ENCODE measurements at places on chromosomes 2 and 18.

DNA sequence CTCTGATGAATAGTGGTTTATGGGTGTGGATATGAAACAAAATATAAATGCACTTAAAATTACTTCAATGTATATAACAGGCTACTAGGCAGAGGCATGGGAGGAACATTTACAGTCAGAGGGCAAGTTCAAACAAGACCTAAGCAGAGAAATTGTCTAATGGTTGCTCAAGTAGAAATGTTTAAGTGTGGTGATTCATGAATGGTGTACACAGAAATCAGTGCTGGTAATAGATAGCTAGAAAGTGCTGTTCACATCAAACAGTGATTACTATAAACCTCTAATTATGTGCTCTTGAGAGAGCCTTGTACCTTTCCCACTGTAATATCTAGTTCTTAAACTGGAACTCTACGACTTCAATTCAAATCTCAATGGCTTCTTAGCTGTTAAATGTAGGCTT, 485.1 kb downstream of the NRXN1 start:
- no peak for DNase-seq

DNA sequence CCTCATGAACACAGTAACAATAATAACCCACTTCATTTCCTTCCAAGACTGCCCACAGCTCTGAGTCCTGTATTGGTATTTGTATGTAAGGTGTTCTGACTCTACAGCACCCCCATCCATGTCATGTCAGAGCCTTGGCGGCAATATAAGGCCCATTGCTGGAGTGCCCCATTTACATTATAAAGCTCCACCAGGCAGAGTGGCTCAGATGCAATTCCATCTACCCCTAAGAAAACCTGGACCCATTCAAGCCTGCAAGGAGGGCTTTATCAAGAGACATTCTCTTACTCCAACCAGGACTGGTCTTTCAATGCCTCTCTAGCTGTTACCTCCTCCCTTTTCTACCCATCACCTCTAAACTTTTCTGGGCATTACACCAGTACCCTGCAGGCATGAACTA, 101.6 kb downstream of the ANTXR1 start:
- no peak for DNase-seq

GRCh38 chr2:135169900-135170753, 118.0 kb downstream of the RAB3GAP1 start:
- DNase-seq = no peak

- peak; percentile 73 for DNase-seq
These were observed 52.1 kb upstream of the ANKRD62 start for GRCh38 chr18:12041561-12041960.

GRCh38 chr18:275486-275885, 7.6 kb upstream of the THOC1 start:
- DNase-seq = no peak

DNA sequence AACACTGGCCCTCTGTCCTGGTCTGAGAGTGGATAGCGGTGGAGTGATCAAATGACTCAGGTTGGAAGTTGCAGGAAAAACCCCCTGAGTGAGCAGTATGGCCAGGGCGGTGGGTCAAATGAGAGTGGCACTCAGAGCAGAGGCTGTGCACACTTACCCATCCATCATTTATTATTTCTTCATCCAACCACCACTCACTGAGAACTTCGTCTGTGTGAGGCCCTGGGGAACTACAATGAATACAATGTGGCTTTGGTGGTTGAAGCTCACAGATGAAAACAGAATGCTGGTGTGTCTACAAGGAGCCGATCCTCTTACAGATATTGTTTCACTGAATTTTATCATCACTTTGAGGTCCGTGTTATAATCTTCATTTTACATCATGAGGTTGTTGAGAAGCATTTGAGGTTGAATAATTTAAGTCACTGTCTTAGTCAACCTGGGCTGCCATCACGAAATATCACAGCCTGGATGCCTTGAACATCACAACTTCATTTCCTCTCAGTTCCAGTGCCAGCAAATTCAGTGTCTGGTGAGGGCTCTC, 73.4 kb upstream of the ID2 start:
- DNase-seq = peak; percentile 47

DNA sequence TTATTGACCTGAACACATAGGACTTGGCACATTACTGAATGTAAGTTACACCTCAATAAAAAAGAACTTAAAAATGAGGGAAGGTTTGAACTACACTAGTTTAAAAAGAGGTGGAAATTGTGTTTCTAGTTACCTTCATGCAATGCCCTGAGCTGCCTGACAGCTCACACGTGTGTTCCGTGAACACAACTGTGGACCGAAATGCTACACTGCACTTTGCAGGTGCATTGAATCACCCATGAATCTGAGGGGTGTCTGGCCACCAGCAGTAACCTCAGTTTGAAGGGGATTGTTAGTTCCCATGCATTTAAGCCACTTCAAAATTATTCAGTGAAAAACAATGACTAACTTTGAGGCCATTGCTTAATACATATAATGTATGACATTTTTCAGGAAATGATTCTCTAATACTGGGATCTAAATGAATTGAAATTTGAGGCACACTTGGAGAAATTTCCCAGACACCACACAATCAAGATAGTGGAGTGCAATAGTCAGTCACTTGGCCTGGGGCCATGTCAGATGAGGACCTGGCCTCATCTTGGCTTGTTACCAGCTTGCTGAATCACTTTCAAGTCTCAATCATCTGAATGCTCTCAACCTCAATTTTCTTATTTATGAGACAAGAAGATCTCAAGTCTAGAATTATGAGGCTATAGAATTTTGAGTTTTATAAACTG, 59.3 kb downstream of the MYL12B start:
- DNase-seq = peak; percentile 53

- DNase-seq = no peak
These were observed 102.1 kb upstream of the CDC42EP3 start for GRCh38 chr2:37773371-37774130.

DNA sequence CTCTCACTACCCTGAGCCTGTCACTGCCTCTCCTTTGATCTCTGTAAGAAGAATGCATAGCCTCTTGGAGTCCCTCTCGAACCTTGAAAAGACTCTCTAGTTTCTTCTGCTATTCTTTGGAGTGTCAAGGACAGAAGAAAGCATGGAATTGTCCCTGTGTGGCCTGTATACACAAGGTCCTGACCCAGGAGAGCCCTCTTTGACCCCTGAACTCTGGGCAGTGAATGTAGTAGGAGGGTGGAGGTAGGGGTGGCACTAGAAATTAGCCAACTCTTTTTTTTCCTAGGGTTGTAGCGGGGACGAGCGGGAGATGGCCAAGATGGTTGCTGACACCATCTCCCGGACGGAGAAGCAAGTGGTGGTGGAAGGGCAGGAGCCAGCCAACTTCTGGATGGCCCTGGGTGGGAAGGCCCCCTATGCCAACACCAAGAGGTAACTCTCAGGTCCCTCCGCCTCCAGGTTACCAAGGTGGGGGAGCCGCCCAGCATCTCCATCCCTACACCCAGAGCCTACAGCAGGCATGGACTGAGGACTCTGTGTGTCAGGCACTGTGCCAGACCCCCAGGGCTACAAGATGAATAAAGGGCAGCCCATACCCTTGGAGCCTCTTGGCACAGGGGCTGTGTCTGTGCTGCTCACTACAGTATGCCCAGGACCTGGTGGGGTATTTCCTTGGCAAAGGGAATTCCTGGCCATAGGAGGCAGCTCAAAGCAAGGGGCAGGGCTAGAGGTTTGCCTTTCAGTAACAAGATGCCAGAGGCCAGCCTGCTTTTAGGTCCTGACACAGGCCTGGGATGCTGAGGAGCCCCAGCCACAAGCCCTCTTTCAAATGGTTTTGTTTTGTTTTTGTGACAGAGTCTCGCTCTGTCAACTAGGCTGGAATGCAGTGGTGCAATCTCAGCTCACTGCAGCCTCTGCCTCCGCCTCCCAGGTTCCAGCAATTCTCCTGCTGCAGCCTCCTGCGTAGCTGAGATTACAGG, 16.4 kb downstream of the VIL1 start:
- no peak for DNase-seq

- DNase-seq = peak; percentile 10
These were observed 74.1 kb downstream of the TLK1 start for GRCh38 chr2:171086352-171087290.

DNA sequence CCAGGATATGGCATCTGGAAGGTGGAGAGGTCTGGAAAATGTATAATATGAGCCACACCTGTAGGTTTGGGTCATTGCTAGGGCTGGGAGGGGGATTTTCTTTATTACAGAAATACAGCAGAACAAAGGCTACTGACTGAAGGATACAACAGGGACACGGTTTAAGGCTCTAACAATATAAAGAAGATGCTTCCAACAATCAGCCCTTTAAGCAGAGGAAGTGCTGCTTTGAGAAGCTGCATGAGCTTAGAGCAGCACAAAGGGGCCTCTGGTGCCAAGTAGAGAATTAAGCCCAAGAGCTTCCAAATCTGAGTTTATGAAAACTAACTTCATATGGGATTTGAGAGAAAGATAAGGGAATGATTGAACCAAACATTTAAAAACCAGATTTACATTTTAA, 174.5 kb upstream of the RMP24 start:
- no peak for DNase-seq

DNA sequence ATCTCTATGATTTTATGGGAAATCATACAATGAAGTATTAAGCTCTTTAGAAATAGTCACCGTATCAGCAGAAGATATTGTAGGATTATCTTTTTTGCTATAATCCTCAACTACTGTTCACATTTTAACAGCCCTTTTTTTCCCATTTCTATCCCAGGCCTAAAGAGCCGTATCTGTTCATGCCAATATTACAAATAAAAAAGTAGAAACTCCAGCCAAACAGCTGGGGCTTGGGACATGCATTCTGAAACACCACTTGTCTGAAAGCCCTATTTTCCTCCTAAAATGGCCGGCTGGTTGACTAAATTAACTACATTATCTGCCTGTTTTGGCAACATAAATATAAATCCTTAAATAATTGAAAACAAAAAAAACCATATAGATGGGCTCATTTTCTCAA, 477.8 kb downstream of the CDH2 start:
- DNase-seq = no peak

DNA sequence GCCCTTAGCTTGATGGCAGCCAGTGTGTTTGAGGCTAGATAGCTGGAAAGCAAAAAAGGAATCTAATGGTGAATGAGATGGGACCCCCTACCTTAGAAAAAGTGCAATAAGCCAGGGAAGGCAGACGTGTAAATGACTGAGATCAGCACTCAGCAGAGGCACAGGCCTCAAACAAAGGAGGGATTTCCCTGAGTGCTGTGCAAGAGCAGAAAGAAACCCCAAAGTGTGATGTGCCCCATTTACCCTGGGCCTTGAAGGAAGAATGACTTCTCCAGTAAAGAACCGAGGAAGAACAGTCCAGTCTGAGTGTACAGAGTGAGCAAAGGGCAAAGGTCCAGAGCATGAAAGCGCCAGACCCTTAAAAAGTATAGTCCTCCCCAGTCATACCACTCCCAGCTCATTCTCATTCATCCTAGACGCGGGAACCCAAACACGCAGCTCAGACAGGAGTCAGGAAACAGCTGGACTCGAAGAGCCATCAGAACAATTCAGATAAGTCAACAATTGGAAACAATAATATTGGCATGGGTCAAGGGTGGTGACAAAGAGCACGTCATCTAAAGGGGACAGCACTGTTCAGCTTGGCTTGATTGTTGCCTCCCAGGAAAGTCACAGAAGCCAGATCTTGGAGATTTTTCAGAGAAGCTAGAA, 121.7 kb downstream of the INO80D start:
- no peak for DNase-seq

DNA sequence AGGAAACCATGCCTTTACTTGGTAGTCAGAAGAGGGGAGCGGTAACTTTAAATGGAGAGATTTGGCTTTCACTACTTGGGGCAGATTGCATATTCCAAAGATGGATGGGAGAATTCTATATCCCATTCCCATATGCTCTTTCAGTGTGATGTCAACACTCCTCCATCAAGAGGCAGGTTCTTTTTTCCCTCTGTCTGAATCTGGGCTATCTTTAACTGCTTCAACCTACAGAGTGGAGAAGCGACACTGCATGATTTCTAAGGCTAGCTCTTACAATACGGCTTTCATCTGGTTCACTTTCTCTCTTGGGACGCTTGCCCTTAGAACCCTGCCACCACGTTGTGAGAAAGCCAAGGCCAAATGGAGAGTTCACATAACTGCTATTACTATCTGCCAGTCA, 34.4 kb downstream of the SKA1 start:
- no peak for DNase-seq

GRCh38 chr2:154692927-154693326, 5.6 kb upstream of the KCNJ3 start:
- DNase-seq = no peak

DNA sequence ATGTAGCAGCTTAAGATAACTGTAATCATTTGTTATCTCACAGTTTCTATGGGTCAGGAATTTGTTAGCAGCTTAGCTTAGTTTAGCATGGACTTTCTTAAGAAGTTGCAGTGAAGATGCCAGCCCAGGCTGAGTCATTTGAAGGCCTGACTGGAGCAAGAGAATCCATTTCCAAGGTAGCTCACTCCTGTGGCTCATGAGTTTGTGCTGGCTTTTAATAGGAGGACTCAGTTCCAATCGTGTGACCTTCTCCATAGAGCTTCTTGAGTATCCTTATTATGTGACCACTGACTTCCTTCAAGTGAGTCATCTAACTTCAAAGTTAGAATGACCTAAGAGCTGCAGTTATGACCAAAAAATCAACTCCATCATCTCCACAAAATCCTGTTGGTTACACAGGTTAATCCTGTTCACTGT, 1.4 kb downstream of the GPATCH11 start:
- peak; percentile 28 for DNase-seq

GRCh38 chr2:239158641-239159475, 242.0 kb downstream of the HDAC4 start:
- no peak for DNase-seq

- DNase-seq = no peak
These were observed 37.8 kb upstream of the KCNF1 start for GRCh38 chr2:10873790-10874437.

DNA sequence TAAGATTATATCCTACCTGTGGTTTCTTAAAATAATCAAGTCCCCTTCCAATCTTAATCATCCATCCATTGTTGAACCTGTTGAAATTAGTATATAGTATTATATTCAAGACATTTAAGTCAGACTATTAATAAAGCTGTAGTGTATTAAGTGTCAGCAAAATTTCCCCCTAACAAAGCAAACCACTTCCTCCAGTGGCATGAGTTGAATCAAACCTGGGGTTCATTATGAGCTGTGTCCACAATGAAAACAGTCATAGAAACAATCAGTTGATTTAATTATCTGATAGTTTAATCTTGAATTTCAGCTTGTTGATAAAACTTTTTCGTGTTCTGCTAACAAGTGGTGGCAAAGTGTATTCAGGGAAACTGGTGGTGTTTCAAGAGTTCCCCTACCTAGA, 11.3 kb downstream of the MITD1 start:
- DNase-seq = no peak

- DNase-seq = no peak
These were observed 17.4 kb downstream of the TTC39C start for GRCh38 chr18:24031916-24032315.

GRCh38 chr2:124623560-124623959, 598.5 kb downstream of the CNTNAP5 start:
- no peak for DNase-seq

All from AG09309 (cell line).